Neural crest cell (in vitro differentiated cells): ENCODE measurements at places on chromosomes 5 and 9. TPM values are rescaled to one million over a fixed set of nuclear protein-coding genes. Genes with fewer than 3 reads are reported as not detected.

DNA sequence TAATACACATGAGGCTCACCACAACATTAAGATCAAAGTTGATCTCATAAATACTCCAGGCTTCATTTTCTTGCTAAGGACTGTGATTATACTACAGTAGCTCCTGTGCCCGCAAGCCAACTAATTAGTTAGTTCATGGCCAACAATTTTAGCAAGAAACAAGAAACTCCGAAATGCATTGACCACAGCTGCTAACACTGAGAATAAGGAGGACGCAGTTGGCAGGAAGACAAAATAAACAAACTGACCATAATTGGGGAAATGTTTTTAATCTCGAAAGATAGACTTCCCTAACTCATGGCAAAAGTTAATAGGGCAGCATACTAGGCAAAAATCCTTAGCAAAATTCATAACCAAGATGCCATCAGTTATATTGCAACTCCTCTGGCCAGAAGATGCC lies 115.5 kb upstream of the SPEF2 start:
- DNase-seq: no peak

DNA sequence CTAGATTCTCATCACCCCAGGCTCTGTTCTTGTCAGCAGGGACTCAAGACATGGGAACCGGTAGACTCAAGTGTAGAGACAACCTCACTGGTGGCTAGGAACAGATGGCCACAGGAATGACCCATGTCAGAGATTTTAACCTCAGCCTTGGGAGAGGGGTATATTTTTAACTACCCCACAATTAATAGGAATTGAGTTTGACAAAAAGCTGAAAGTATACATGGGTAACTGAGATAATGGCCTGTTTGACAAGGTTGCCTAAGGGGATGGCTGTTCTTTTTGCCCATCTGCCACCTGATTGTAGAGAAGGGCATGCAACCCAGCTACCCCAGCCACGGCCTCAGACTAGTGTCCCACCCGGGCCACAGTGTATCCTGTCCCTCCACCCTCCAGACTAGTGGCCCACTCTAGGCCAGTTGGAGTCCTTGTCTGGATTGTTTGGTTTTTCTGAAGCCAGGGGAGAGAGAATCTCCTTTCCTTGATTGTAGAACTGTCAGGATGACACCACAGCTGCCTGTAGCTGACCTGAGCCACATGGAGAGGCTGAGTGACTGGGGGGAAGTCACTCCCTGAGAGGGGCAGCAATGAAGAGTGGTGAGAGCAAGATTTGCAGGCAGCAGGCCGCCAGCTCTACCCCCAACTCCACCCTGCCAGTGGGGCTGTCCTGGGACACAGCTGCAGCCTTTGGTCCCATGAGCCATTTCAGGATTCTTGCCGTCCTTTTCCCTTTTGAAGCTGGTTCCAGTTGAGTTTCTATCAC lies 14.6 kb upstream of the ANGPTL2 start:
- no peak for DNase-seq

DNA sequence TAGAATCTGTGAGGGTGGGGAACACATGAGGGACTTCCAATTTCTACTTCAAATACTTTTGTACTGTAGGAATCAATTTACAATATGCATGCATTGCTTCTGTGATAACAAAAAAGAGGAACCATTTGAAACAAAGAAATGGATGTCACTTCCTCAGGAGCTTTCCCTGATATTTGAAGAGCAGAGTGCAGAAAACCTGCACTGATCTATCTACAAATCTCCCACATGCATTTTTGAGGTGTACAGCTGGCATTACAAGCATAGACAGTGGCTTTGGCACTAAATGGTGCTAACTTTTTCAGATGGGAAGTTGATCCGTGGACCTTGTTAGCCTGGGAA lies 27.7 kb downstream of the YIPF5 start:
- DNase-seq: no peak

DNA sequence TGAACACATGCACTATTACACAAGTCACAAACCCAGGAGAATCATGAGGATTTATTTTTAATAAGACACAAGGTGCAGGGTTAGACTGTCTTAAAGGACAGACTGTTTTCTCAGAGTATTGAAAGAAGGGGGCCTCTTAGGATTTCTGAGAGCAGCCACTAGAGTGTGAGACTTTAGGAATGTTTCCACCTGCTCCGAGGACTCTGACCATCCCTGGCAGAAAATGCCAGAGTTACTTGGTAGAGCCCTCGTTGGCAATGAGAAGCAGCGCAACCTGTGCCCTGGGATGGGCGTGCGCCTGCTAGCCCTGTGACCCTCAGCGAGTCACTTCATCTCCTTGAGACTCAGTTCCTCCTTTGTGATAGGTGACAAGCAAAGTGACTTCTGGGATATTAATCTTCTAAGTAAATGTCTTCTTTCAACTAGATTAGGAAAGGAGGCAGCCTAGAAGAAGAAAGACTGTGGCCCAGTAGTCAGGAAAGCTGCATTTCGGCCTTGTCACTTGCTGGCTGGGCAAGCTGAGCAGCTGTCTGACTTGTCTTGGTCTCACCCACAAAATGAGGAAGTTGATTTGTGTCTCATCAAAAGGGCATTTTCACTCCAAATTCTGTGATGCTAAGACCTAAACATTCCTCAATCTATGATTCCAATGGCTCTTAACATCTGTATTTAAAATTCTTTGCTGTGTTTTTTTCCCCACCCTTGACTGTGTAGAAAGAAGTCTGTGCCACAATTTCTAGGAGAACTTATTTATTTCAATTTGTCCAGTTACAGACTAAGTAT lies 60.5 kb downstream of the PTCD2 start:
- no peak for DNase-seq

GRCh38 chr5:82748688-82749460 lies 328.3 kb downstream of the TMEM167A start:
- no peak for DNase-seq

DNA sequence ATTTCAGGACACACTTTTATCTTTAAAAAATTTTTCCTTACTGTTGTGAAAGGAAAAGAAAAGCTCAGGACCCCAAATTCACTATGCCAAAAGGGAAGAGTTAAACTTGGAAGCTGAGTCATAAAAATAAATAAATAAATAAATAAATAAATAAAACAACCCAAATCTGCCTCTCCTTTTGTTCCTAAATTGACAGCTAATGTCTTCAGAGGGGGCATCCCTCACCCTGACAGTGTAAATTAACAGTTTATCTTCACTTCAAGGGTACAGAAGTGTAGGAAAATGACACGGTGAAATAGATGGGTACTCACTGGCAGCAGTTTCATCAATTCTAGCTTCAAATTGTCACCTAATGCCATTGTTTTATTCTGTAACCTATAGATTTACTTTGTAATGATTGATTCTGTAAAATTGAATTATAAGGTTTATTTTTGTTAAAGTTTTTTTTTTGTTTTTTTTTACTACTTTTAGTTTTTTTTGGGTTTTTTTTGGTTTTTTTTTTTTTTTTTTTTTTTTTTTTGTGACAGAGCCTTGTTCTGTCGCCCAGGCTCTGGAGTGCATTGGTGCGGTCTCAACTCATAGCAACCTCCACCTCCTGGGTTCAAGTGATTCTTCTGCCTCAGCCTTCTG lies 18.5 kb upstream of the ANXA1 start:
- no peak for DNase-seq

DNA sequence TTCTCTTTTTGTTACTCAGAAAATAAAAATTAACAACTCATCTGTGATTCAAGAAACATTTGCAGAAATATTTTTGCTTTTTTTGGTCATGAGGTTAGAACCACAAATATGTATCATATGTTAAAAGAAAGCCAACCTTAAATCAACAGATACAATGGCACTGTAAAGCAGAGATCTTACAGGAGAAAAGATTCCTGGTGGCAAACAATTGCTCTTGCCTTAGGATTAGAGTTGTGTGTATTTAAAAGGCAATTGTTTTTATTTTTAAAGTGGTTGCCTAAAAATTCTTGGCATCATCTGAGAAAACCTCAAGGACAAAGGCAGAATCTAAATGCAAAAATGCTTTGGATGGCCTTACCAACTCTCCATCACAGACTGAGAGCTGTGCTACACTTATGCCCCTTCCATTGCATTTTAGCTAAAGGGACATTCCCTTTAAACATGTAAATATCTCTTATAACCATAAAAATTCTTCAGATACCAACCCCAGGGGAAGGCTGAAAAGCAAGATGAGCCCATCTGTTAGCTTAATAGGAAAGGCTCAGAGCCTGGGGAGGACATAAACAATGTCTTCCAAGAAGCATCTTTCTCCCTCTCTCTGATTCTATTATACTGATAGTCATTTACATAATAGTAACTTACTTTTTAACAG lies 100.4 kb downstream of the FAM114A2 start:
- no peak for DNase-seq

DNA sequence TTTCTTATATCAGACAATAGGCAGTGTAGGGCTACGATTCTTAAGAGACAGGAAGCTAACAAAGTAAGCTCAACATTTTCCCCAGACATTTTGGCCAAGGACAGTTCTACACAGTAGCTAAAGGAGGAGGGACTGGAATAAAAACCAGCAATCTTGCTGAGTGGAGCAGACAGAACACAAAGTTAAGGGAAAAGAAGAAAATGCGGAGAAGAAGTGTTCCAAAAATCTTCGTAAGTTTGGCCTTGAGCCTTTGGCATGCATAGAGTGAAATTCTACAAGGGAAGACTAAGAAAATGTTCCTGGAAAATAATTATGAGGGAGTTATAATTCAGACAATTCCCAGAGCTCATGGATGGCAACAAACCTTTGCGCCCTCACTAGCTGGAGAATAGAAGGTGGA lies 748.0 kb upstream of the CTNND2 start:
- DNase-seq: no peak

Gene IFNA21
- not detected in 2 replicates for total RNA-seq

Gene GLIPR2
- total RNA-seq: 21.5 and 24.2 TPM in 2 replicates

Gene SPINK4
- not detected in 2 replicates for total RNA-seq

DNA sequence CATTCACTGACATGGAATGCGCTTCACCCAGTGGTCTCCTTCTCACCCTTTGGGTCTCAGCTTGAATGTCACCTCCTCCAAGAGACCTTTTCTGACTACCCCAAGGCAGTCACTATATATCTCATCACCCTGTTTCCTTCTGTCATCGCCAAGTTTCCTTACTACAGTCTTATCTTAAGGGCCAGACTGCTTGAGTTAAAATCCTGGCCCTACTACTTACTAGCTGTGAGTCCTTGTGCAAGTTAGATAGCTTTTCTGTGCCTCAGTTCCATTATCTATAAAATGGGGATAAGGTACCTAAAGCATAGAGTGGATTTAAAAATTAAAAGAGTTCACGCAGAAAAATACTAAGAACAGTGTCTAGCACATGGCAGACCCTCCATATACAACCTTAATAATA lies 132.4 kb downstream of the GABBR2 start:
- DNase-seq: no peak

Gene TMEM8B
- total RNA-seq: 23.9 and 26.5 TPM in 2 replicates

- DNase-seq: no peak
Observed at GRCh38 chr5:87190687-87191086, 77.0 kb upstream of the RASA1 start.

DNA sequence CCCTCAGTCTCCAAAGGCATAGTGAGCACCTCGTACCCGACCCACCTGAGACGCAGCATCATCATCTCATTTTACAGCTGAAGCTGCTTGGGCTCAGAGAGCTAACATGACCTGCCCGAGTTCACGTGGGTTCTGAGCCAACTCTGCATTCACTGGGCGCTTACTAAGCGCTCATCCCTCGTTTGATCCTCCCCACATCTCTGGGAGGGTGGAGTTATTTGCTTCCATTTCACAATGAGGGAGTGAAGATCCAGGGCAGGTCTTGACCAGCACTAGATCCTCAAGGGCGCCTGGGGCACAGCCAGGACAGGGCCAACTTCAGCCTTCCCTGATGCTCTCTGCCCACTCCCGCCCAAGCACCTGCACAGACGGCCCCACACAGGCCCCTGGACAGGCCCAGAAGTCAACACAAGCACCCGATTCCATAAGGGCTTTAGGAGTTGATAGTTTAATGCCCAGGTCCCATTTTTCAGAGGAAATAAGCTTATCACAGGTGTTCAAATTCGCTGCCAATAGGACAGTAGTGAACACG lies 80.8 kb downstream of the HRH2 start:
- no peak for DNase-seq

- no peak for DNase-seq
Observed at GRCh38 chr9:83920469-83920926, 734 bp downstream of the KIF27 start.

Gene INSYN2B
- total RNA-seq: 0.27 and 0.35 TPM in 2 replicates

GRCh38 chr5:5739490-5739945 lies 317.0 kb downstream of the ICE1 start:
- no peak for DNase-seq

DNA sequence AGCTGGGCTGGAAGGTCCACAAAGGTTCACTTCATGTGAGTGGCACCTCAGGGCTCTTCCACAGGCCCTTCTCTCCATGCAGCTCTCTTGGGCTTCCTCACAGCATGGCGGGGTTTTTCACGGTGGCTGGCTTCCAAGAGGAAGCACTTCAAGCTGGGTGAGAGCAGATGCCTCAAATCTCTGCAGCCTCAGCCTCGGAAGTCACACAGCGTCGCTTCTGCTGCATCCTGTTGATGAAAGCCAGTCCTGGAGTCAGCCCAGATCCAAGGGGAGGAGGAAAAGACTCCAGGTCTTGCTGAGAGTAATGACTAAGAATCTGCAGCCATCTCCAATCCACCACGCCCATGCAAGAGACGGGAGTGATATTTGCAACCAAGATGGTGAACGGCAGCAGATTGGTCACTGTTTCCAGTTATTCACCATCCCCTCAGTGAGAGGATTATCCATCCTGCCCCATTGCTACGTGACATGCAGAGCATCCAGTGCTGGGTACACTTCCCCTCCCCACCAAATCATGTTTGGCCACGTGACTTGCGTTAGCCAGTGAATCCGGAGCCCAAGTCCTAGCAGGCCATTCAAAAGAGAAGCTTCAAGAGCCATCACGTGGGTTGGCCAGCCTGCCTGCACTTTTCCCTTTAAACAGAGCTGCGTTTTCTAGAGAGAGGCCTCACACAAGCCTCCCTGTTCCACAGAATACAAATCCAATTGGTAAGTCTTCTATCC lies 173.9 kb downstream of the C9orf50 start:
- DNase-seq: no peak

GRCh38 chr9:124262649-124262972 lies 4.9 kb downstream of the NEK6 start:
- DNase-seq: no peak

DNA sequence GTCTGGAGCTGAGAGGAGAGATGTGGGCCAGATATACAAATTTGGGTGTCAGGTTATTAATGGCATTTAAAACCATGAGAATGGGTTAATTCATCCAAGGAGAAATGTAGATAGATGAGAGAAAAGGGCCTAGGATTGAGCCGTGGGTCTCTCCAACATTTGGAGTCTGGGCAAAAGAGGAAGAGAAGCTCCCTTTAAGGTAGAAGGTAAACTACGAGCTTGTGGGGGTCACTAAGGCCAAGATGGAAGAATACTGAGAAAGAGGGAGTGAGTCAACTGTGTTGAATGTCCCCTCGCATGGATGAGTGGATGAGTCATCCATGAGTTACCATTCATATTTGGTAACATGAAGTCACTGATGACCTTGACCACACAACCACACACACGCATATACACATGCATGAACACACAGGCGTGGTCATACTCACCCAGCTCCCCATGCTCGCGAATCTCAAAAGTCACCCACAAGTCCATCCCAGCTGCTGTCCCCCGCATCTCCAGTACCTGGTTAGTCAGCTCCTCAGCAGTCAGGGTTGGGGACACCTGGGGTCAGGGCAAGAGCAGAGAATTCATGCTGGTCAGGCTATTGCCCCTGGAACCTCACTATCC lies 6.8 kb upstream of the FCHSD1 start:
- no peak for DNase-seq

- no peak for DNase-seq
Observed at GRCh38 chr9:36423206-36423605, 23.1 kb upstream of the RNF38 start.

GRCh38 chr9:107518037-107518807 lies 28.7 kb upstream of the KLF4 start:
- no peak for DNase-seq

Gene ARL14EPL
- total RNA-seq: not detected in 2 replicates

Gene C9
- not detected in 2 replicates for total RNA-seq
